ENCODE measurements at places on chromosomes 11 and 22. TPM values are rescaled to one million over a fixed set of nuclear protein-coding genes. Genes with fewer than 3 reads are reported as not detected.

ARHGEF12 gene
- total RNA-seq = 19.2 TPM

CCDC87 gene
- 0.67 TPM for total RNA-seq

VSTM5 gene
- total RNA-seq = 0.24 TPM

WNT7B gene
- 0.10 TPM for total RNA-seq
